ENCODE measurements at places on chromosomes 3 and 15.

- DNase-seq: no peak
Measured at GRCh38 chr3:46668116-46668515, 25.4 kb downstream of the ALS2CL start.

GRCh38 chr15:90451053-90451850 lies 63.2 kb downstream of the IQGAP1 start:
- DNase-seq: no peak

DNA sequence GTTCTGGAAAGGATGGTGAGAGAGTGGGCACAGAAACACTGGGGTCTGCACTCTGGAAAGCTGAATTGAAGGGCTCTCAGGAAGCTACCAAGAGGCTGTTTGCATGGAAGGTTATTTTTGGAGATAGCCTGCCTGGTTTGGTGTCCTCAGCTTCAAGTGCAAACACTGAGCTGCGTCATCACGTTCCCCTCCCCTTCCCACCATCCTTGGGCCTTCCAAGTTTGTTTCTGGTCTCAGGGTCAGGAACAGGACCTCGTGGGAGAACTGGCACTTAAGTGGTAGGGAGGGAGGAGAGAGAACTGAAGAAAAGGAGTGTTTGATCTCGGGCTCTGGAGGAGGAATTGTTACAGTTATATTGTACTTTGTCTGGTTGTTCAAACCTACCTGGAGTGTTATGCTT lies 10.6 kb downstream of the ST6GAL1 start:
- no peak for DNase-seq

GRCh38 chr3:27596334-27596841 lies 112.2 kb upstream of the SLC4A7 start:
- no peak for DNase-seq

DNA sequence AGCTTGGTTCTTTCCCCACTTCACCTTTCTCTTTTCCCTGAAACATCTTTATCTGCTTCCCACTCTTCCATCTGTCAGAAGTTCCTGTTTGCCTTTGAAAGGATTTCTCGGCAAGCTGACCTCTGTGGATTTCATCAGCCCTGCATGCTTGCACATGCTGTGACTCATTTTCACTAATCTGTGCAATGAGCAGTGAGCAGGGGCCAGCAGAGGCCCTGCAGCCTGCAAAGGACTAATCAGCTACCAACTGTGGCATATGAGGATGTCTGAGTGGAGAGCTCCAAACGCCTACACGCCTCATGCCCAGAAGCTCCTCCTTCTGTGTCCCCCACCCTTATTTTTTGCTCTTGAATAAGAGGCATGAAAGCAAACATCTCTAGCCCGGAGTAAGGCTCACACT lies 333.0 kb upstream of the SEMA6D start:
- DNase-seq: no peak

DNA sequence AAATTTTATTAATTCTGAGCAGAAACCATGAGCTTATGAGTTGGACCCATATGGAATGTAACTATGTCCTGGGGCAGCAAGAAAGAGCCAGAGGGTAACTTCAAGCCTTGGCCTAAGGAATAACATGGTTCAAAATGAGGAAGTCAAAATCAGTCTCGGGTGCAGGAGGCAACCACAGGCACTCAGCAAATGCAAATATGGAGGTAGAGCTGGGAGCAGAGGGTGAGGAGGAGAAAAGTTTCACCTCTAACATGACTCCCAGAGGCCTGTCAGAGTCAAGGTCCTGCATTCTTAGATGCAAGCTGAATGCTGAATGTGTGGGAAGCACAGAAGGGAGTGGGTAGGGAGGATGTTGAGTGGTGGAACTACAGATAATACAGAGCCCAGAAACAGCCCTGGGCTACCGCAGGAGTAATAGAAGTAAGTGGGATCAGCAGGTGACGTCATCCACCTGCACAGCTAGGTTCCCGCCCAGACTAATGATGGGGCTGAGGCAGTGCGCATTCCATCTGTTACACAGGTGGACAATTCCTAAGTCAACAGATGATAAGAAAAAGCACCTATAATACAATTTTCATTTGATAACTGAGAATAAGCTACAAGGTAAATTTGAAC lies 279.8 kb upstream of the ARRDC4 start:
- no peak for DNase-seq

GRCh38 chr3:134754768-134755559 lies 40.1 kb upstream of the EPHB1 start:
- peak; percentile 16 for DNase-seq

DNA sequence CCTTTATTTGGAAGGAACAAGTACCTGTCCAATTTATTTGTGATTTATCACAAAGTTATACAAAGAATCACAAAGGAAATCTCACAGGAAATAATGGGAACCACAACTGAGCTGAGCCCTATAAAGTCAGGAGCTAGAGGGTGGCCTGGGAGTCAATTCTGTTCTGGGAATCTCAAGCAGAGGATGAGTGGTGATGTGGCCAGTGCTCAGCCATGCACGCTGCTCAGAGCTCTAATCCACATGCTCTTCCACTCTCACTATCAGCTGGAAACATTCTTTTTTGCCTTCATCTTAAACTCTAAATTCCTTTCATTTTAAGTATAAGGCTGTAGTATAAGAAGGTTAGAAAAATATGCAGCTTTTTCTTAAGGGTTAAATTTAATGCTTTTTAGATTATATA lies 36.6 kb downstream of the UACA start:
- no peak for DNase-seq

DNA sequence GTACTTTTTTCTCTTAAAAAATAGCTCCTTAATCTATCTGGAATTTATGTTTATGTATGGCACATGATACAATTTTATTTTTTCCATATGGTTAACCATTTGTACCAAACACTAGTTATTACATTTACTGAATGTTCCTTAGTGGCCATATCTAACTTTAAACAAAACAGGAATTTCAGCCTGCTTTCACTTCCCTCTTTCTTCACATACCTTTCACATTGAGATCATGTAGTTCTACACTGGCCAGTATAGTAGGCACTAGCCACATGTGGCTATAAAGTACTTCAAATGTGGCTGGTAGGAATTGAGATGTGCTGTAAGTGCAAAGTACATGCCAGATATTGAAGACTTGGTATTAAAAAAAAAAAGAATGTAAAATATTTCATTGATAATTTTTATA lies 4.7 kb upstream of the RYK start:
- no peak for DNase-seq

DNA sequence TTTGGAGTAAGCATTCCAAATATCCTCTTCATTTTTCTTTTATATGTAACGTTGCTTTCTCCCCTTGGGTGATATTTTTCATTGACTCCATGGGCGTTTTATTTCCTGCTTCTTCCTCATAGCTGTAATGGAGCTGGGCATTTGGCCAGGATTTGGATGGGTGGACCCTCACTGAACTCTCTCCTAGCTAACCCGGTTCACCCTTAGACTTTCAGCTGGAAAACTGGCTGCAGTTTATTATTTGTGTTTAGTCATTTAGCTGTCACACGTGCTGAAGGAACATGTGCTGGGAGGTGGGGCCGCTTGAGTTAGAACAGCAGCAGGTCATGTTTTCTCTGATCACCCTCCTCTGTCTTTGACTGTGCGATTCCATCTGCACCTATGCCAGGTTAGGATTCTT lies 407.6 kb downstream of the ZIC1 start:
- DNase-seq: no peak

- DNase-seq: no peak
Measured at GRCh38 chr3:20104167-20104661, 64.0 kb downstream of the KAT2B start.

GRCh38 chr15:79418693-79419279 lies 13.3 kb upstream of the MINAR1 start:
- no peak for DNase-seq

DNA sequence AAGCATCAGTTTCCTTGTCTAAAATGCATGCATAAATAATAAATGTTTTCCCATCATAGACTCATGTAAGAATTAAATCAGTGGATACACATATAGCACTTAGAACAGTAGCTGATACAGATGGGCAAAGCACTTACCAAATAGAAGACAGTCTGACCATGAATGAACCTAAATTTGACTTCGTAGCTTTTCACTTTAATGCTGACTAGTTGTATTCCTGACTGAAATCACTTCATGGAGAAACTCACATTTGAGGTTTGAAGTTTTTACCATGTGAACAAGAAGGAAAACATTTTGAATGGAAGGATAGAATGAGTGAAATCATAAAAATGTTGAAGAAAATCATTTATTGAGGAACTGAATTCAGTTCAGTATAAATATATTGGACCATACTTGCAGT lies 68.8 kb upstream of the TMCO5A start:
- DNase-seq: no peak

- no peak for DNase-seq
Measured at GRCh38 chr3:128554100-128554464, 61.1 kb upstream of the GATA2 start.

DNA sequence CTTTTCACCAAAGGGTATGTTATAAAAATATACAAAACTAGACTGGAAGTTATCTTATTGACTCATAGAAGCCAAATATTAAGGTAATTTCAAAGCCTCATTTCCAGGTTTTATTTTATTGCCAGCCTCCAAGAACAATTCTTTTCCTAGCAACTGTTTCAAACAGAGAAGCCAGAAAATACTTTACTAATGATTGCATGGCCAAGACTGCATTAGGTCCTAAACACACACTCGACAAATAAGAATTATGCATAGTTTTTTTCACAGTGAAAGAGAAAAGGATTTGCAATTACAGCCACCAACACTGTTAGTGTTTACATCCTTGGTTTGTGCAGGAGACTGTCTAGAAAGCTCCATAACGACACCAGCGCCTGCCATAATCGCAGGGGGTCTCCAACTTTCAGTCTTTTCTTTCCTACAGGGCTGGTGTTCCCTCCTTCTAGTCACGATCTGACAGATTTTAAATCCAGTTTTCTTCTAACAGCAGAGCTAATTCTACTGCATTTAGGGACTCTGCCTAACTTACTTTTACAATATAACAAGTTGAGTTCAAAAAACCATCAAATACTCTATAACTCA lies 58.1 kb downstream of the CLASP2 start:
- DNase-seq: no peak

DNA sequence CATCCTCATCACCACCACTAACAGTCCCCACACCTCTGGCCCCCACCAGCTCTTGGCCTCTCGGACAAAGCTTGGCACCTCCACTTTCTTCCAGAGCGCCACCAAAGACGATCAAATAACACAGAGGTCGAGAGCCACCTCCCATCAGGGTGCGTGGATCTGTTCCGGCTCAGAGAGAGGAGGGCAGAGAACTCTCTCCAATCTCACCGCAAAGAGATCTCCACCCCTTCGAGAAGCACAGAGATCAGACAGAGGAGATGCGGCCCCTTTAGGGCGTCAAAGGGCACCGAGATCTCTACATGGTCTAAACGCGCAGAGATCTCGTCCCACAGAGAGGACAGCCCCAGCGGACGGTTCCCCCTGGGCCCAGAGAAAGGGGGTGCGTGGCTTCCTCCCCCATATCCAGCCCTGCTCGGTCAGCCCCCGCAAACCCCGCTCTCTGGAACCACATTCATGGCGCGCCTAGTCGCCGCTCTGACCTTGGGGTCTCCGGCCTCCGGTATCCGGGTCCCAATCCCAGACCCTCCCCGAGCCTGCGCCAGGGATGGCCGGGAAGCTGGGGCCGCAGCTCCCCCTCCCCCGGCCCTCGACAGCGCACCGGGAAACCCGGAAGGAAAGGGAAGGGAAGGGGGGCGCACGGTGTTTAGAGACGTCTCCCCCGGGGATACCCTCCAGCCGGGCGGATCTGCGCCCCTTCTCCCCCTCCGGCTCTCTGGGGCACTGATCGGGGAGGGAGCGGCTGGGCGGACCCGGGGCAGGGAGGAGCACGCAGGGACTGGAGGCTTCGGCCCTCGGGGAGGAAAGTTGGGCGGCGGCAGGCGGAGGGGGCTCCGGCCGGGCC lies 608 bp downstream of the SCN5A start:
- DNase-seq: no peak

DNA sequence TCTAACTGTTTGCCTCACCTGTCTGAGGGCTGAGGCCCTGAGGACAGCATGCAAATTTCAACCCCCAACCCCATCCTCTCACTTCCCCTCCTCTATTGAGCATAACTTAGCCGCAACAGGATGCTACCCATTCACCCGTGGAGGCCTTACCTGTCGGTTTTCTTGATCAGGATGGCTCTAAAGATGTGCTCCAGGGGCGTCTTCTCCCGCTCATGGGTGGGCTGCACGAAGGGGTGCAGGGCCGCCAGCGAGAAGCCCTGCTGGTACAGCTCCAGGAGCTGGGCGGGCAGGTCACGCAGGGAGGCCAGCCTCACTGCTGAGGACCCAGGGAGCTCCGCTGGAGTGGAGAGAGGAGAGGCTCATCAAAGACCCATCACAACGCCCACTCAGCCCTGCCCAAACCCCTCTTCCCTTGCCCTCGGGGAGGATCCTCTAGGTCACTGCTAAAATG lies 79.8 kb downstream of the RFTN1 start:
- no peak for DNase-seq

- DNase-seq: no peak
Measured at GRCh38 chr15:57213862-57214261, 162.4 kb upstream of the CGNL1 start.

- no peak for DNase-seq
Measured at GRCh38 chr3:4928277-4928789, 50.9 kb upstream of the BHLHE40 start.

DNA sequence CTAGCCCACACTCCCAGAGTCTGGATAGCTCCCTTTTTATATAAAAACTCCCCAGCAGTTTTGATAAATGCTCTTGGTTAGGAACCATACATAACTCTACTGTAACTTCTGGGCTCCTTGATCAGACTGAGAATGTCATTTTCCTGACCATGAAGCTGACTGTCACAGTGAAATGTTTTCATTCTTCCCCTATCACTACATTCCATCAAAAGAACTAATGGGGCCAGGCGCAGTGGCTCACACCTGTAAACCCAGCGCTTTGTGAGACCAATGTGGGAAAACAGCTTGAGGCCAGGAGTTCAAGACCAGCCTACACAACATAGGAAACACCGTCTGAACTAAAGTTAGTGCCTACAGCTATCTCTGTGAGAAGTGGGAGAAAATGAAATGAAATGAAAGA lies 72.8 kb upstream of the MYO5C start:
- no peak for DNase-seq

- no peak for DNase-seq
Measured at GRCh38 chr3:51703761-51704510, 2.9 kb upstream of the GRM2 start.
